ENCODE measurements at places on chromosomes 5 and 9.

GRCh38 chr5:91160714-91161285 is 222.3 kb downstream of the ARRDC3 start:
- DNase-seq = no peak

DNA sequence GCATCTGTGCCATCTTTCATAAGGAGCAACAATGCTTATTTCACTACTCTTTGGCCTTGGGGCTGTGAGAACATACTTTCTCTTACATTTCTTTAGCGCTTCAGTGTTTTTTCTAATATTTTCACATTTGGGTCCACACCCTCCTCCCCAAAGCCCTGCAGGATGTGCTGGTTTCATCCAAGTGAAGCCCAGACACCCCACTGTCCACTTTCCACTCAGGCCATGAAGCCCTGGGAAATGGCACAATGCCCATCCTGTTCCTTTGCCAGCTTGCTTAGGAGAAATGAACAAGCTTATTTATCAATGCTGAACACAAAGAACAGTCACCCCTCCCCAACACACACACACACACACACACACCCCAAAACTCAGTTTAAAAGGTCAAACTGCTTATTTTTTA is 17.3 kb upstream of the TMOD1 start:
- DNase-seq = no peak

DNA sequence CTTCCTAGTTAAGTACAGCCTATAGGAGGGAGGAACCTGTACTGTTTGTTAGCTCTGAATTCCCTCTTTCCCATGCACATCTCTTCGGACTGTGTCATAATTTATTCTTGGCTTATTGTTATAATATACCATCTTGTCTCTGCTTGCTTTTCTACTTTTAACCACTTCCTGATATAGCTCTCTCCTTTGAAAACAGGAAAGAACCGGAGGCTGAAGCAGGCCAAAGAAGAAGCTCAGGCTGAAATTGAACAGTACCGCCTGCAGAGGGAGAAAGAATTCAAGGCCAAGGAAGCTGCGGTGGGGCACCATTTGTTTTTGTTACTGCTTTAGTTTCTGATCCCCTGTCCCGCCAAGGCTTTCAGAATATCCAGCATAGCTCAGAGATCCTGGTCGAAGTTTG is 4.8 kb downstream of the ATP6V1G1 start:
- no peak for DNase-seq

DNA sequence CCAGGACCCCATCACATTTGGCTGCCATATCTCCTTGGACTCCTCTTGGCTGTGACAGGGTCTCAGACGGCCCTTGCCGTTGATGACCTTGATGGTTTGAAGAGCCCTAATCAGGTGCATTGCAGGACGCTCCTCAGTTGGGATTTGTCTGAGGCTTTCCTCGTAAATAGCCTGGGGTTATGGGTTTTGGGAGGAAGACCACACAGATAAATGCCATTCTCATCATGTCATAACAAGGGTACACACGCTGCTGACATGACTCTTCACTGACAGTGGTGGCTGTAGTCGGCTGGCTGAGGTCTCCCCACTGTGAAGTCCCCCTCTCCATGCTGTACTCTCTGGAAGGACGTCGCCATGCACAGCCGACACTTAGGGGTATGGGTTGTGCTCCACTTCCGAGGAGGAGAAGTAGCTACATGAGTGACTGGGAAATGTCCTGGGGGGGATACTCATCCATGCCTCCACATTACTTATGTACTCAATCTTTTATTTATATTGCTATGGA is 42.9 kb upstream of the SPTLC1 start:
- no peak for DNase-seq

DNA sequence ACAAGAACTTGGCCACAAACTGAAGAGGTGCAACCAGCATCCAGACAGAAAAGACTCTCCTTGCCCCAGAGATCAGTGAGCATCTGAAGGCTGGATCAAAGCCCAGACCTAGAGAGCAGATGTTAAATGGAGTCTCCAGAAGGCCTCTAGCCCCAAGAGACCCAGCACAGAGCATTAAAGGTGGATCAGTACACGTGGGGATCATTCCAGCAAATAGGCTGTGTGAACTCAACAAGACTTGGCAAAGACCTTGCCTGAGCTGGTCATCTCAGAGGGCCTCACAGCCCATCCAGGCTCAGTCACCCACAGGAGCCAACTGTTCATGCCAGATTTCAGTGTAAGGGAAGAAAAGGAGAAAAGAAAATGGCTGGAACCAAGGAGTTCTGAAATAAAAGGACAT is 214.0 kb downstream of the ENC1 start:
- DNase-seq = no peak

DNA sequence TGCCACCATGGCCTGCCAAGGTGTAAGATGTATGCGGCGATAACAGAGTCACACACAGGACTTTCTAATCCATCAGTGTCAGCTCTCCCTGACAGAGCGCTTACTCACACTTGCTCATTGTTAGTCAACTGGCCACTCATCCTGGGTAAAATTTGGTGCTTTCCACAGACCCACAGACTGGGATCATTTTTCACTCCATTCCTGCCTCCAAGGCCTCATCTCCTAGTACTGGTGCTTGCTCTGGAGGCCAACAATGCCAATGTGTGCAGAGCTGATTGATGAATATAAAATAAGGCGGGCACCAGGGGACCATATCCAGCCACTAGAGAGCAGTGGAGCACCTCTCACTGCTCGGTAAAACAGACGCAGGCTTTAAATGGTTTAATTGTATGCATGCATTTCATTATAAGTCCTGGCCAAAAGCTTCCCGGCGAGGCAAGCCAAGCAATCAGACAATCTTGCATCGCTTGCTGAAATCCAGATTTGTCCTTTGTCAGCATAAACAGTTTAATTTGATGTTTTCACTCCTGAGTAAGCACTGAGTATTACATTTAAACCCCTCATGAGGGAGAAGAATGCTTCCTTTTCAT is 22.3 kb downstream of the PSMB7 start:
- DNase-seq = no peak
